ENCODE measurements at places on chromosomes 1 and 21.

DNA sequence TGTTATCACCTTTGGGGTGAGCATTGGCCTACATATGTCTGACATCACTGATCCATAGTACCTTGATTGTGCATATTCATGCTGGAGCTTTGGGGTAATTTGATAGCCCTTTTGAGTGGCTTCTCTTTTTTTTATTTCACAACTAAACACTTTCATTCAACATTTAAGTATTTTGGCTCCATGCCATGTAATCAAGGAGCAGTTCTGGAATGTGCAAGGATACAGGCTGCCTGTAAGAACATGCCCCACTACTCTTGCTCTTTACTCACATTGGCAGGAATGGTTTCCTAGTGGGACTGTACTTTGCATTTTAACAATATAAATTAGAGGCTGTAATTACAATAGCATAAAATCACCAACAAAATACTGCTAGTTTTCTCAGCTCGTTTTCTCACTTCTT is 300.7 kb upstream of the SPAG17 start:
- no peak for DNase-seq

- DNase-seq: no peak
These were observed 80.1 kb downstream of the CAPZB start for GRCh38 chr1:19405195-19405760.

DNA sequence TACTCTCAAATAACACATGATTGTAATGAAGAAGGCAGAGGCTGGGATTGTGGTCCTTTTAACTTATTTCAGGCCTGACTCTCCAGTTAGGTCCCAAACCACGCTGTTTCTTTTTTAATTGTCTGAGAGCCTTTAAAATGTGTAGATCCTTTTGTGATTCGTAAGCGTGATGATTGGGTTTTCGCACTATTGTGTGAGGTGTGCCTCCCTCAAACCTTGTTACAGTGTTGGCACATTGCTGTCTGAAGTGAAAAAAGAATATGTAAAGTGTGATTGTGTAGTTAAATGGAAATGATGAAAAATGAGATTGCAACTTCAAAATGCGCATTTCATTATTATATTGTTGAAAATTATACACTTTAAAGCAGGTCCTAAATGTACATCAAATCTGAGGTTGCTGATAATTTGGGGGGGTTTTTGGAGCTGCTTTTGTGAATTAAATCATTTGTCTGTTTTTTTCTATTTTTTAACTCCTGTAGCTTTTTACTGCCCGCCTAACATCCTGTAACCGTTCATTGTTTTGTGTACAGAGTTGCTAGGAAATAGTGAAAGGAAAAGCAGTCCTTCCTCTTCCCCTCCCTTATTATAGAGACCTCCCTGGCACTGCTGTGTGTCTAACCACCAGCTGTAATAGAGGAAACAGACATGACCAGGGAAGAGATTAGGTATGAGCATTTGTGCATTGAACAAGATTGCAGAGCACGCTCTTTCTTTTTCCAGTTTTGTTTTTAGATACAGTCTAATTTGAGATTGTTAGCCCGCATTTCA is 43.3 kb downstream of the IARS2 start:
- DNase-seq: peak; percentile 46

- DNase-seq: no peak
These were observed 196.4 kb downstream of the GREM2 start for GRCh38 chr1:240415532-240415931.

- no peak for DNase-seq
These were observed 975.7 kb upstream of the PRMT6 start for GRCh38 chr1:106080608-106081325.

GRCh38 chr1:17606826-17607440 is 67.4 kb downstream of the ARHGEF10L start:
- peak; percentile 22 for DNase-seq

GRCh38 chr1:40593449-40594186 is 62.2 kb downstream of the ZNF684 start:
- DNase-seq: no peak

- peak; percentile 48 for DNase-seq
These were observed 112.2 kb downstream of the NR5A2 start for GRCh38 chr1:200139661-200140250.

GRCh38 chr1:33143176-33143575 is 38.7 kb downstream of the TRIM62 start:
- DNase-seq: no peak

DNA sequence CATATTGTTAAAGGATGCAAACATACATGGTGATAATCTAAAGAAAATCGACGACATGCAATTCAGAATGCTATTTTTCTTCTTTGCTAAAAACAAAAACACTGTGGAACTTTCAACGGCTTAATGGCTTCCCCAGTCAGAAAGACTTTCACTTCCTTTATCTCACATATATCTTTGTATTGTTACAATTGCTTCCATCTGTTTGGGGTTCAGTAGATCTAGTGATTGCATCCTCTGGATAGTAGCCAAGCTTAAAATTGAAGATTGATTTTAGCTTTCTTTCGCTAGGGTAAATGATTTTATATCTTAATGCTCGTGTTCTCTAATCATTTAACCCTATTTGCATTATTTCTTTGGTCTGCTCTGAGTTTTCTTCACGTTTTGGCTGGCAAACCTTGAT is 31.8 kb upstream of the ADAMTS1 start:
- DNase-seq: no peak

DNA sequence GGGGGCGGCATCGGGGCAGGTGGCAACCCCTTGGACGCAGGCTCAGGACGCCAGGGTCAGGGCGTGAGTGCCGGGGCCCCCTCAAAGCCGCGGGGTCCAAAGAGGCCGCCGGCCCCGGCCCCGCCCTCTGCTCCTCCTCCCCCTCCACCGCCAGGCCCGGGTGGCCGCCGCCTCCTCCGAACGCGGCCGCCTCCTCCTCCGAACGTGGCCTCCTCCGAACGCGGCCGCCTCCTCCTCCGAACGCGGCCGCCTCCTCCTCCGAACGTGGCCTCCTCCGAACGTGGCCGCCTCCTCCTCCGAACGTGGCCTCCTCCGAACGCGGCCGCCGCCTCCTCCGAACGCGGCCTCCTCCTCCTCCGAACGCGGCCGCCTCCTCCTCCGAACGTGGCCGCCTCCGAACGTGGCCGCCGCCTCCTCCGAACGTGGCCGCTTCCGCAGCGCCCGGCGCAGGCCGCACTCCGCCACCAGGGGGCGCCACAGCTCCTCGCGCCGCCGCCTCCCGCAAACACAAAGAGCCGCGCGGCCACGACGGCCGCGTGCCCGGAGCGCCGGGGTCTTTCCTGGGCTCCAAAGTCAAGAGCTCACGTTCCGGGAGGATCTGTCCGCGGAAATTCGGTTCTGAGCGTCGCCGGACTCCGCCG is 19.3 kb upstream of the SAMD11 start:
- DNase-seq: peak; percentile 85

- DNase-seq: no peak
These were observed 115.0 kb downstream of the SYF2 start for GRCh38 chr1:25117233-25117823.

- no peak for DNase-seq
These were observed 67.7 kb downstream of the SSBP3 start for GRCh38 chr1:54338464-54338863.

GRCh38 chr1:27455139-27455811 is 34.7 kb downstream of the WASF2 start:
- peak; percentile 44 for DNase-seq

GRCh38 chr1:48617252-48617651 is 145.2 kb upstream of the SPATA6 start:
- no peak for DNase-seq

DNA sequence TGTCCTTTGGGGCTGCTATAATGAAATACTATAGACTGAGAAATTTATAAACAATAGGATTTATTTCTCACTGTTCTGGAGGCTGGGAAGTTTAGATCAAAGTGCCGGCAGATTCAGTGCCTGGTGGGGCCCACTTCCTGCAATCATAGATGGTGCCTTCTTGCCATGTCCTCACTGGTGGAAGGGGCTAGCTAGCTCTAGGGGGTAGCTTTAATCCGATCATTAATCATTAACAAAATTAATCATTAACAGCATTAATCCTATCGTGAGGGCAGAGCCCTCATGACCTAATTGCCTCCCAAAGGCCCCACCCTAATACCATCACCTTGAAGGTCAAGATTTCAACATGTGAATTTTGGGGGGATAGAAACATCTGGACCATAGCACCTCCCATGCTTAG is 124.3 kb downstream of the TRABD2B start:
- DNase-seq: no peak

DNA sequence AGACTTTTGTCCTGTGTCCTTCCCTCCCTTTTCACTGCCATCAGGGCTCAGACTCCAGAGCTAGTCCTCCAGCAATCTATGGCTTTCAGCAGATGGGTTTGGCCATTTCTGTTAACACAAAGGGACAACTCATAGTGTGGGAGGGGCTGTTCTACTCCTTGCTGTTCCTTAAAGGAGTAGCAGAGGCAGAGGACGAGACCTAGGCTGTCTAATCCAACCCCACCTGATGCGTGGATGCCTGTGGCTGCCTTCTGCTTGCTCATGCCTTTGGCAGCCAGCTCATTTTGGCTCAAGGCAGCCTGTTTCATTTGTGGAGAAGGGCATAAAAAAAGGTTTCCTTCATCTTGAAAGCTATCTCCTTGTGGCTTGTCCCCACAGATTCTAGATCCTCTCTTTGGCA is 27.0 kb downstream of the MFSD2A start:
- DNase-seq: no peak

Measured in CD4-positive, alpha-beta T cell treated with Interleukin-15 for 4 hours (primary cell).